ENCODE measurements at places on chromosomes 5 and 9.

DNA sequence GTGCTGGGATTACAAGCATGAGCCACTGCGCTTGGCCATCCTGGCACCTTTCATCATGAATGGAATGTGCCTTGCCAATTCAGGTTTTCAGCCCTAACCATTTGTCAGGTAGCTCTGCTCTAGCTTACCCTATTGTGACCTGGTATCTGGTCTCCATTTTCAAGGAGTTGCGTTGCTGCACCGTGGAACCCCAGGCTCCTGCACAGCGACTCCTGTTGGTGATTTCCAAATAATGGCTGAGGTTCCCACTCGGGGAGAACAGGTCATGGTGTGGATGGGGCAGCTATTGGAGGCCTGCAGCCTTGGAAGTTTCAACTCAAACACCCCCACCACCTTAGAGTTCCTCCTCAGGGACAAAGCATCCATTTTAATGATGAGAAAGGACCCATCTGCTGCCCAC, 18.7 kb upstream of the CTSV start:
- DNase-seq: no peak

DNA sequence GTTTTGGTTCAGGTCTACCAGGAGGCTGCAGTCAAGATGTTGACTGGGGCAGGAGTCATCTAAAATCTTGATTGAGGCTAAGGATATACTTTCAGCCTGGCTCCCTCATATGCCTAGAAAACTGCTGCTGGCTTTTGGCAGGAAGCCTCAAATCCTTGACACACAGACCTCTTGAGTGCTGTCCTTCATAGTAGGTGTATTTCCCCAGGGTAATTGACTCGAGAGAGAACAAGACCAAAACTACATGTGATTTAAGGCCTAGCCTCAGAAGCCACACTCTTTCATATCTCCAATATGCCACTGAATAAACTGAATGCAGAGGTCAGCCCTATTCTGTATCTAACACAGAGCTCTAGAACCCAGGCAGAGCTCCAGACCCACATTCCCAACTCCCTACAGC, 402.3 kb upstream of the ADAMTS16 start:
- no peak for DNase-seq

DNA sequence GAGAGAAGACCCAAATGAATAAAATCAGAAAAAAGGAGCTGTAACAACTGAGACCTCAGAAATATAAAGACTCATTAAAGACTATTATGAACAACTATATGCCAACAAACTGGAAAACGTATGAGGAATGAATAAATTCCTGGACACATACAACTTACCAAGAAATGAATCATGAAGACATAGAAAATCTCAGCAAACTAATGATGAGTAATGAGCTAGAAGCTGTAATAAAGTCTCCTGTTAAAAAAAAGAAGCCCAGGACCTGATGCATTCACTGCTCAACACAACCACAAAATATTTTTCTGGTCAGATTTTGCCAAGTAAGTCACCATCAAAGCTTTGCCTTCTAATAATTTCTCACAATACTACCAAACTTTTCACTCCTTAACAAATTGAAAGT, 666.7 kb downstream of the LRRC70 start:
- no peak for DNase-seq

- no peak for DNase-seq
Measured at GRCh38 chr5:139896718-139897117, 101.1 kb downstream of the PSD2 start.

DNA sequence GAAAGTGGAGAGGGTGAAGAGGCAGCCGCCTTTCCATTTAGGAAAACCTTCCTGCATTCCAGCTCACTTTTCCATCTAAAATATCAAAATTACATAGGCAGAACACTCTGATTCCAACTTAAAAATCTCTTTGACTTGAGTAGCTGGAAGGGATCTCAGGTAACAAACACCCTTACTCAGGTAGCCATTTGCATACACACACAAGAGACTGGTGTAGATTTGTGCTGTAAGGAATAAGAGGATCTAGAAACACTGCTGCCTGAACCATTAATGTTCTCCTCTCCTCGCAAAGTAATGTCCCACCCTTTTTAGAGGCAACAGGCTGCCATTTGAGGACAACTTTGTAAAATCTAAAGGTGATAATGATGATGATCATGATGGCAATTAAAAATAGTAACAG, 53.5 kb downstream of the BNC2 start:
- no peak for DNase-seq

DNA sequence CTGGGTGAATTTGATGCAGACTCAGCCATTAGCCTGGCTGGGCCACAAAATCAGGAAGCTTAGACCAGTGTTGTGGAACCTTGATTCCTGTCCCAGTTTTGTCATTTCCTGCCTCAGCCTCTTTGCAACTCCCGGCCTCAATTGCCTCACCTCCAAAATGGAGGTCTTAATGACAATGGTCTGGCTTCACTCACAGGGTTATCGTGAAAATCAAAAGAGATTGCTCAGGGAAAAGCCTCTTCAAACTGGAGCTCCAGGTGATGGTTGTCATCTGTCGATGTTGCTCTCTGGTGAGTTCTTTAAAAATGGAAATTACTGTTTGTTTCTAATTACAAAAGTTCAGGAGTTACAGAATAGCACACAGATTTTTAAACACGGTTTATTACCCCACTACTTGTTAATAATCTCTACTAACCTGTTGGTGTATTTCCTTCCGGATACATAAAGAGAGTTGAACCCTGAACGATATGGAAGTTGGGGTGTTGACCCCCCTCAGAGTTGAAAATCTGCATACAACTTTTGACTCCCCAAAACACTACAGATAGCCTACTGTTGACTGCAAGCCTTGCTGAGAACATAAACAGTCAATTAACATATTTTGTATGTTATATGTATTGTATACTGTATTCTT, 109.9 kb upstream of the CPEB4 start:
- DNase-seq: no peak

- DNase-seq: no peak
Measured at GRCh38 chr5:95921501-95921900, 40.1 kb downstream of the ELL2 start.

GRCh38 chr5:176542135-176542595, 5.0 kb upstream of the RNF44 start:
- DNase-seq: no peak

- no peak for DNase-seq
Measured at GRCh38 chr9:94181408-94182181, 77.5 kb upstream of the ZNF169 start.
